Ovary (tissue), 10 donors: ENCODE measurements at places on chromosomes 5 and 9. TPM values are rescaled to one million over a fixed set of nuclear protein-coding genes. Genes with fewer than 3 reads are reported as not detected.

The TRIM14 gene
- total RNA-seq: 8.9 TPM

The ZFP62 gene
- total RNA-seq: 41.2 TPM

The PCDHGA3 gene
- 6.9 TPM for total RNA-seq

The RELL2 gene
- 1.2 TPM for total RNA-seq

The IFNB1 gene
- not detected for total RNA-seq

The GBA2 gene
- total RNA-seq: 44.5 TPM

The ROPN1L gene
- 1.9 TPM for total RNA-seq

The C1QTNF3 gene
- 5.6 TPM for total RNA-seq

The PCSK5 gene
- total RNA-seq: 40.1 TPM

The SURF4 gene
- total RNA-seq: 58.7 TPM

The CRB2 gene
- 4.6 TPM for total RNA-seq

The DCP2 gene
- total RNA-seq: 47.7 TPM

The FOXD4L3 gene
- not detected for total RNA-seq

The SLCO4C1 gene
- total RNA-seq: 0.50 TPM

- DNase-seq: no peak
Observed at GRCh38 chr9:16258708-16259107, 611.8 kb downstream of the BNC2 start.

DNA sequence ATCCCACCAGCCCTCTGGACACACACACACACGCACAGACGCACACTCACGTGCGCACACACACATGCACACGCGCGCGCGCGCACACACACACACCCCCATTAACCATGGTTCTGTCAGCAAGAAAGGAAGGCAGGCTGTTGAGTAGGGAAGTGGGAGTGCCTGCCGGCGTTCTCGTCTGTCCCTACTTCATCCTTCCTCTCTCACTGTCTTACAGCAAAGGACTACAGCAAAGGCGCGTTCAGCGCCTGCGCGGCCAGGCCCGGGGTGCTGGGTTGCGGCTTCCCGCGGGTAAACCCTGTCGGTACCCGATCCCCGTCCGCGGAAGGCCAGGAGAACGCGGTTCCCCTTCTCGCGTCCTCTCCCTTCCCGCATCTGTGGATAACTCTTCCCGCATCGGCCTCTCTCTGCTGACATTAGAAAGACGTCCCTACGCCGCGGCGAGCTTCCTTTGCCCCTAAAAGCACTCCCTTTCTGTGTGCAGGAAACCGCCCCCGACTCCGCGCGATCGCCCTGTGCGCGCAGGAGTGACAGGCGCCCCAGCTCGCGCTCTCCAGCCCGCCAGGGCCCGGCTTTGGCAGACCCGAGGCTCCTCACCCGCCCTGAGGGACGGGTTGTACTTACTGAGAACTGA is 219.2 kb downstream of the AGTPBP1 start:
- no peak for DNase-seq

DNA sequence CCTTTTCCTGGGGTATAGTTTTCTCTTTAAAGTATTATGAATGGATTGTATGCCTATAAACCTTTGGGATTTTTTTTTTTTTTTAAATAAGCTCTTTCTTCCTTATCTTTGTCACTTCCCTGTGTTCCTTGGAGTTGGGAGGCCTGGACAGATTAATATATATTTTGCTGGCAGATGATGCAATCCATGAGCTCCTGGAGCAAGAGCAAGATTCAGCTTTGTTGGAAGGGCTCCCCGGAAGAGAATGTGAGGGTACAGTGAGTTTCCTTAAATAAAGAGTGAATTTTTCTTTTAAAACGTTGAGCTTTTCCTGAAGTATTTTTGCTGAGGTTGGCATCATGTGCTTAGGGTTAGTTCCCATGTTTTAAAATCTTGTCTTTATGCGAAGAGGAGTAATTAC is 98.7 kb upstream of the SLC28A3 start:
- no peak for DNase-seq

DNA sequence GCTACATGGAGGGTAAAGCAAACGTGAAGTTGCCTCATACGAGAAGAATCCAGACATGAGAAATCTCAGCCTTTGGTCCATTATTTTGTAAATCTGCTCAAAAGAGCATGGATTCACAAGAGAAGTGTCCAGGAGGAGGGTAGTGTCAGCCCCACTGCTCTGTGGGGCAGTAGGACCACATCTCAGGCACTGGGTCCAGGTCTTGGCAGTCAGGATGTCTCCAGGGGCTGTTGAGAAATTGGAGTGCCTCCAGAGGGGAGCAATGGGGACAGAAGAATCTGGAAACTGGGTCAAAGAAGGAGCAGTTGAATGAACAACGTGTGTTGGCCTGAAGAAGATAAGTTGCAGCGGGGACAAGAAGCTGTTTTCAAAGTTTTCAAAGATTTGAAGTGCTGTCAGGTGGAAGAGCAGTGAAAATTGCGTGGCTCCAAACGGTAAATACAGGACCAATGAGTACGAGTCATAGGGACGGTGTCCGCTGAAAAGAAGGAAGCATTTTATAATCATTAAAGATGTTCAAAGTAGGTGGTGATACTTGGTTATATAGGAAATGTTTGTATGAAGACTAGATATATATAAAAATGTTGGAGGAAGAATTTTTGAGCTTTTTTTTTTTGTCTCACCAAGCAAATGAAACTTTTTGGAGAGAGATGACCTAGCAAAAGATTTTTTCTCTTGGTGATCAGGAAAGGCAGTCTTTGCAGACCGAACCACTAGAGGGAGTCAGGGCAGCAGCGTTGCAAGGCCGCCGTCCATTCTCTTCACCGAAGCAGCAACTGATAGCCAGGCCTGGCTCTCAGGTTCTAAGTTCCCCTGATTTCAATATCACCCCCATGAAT is 57.1 kb upstream of the ZBED3 start:
- peak; percentile 68 for DNase-seq

DNA sequence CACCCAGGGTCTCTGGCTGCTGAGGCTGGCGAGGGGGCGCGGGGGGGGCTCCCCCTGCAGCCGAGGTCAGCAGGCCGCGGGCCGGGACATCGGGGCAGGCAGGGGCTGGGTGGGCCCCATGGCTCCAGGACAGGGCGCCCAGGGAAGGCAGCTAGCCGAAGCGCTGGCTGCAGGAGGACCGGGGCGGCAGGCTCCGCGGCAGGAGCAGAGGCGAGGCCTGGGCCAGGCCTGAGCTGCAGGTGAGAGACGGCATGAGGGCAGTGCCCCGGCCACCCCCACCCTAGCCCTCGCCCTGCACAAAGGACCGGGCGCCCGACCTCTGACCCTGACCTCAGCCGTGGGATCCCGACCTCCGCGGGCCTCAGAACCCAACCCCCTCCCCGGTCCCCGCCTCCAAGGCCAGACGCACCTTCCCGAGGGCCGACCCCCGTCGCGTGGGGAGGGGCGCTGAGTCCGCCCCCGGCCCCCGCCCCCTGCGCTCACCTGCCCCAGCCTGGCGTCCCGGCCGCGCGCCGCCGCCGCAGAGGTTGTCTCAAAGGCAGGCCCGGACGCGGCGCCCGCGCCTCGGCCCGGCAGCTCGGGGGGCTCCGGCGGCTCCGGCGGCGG is 431 bp downstream of the RNF208 start:
- no peak for DNase-seq

GRCh38 chr9:88527618-88528017 is 7.4 kb upstream of the NXNL2 start:
- DNase-seq: no peak

DNA sequence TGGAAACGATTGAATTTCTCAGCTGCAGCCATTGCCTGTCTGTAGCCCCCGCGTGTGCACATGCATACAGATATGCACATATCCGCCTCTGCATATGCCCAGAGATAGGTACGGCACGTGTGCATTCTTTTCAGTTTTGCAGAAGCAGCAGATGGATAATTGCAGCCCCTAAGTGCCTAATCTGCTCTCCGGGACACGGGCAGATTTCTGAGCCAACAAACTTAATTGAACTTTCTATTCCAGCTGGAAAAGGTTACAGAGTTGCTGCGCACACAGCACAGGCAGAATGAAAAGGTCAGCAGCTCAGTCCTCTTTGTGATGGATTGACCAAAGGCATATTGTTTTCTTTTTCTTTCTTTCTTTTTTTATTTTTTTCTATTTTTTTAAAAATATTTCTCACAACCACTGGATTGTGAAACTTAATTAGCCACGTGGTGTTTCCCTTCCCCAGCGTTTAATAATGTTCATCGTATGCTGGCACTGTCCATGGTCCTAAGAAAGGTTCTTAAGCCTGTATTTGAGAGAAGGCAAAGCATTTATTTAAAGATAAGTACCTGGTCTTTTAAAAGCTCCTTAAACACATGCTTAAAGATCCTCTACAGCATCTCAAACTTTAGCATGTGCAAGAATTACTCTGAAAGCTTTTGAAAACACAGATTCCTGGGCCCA is 270.2 kb upstream of the BRINP1 start:
- DNase-seq: no peak

DNA sequence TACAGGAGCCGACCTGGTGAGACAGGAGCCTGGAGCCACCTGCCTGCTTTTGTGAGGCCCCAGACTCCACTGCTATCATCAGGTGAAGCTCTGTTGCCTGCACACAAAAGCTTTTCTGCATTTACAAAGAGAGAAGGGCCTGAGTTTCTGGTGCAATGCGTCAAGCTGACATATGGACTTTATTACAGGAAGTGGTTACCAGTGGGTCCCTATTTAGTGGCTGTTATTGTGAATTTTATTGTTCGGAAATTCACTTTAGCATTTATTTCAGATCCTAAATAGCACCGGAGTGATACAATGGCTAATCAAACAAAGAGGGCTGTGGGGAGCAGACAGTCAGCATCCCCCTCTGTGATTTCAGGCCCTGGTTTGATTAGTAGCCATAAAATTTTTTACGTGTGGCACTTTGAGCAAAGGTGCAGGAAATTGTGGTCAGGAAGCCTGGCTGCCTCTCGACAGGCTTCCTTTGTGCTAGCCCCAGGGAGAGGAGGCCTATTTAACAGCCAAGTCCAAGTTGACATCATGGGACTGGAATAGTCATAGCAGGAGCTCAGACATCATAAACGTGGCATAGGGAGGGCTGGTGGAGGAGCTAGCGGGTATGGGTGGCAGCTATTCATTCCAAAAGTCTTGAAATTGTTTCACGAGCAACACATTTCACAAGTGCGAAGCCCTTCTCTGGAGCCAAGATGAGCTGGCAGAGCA is 8.4 kb downstream of the TGFBI start:
- no peak for DNase-seq

- DNase-seq: no peak
Observed at GRCh38 chr9:111065414-111065813, 27.1 kb upstream of the LPAR1 start.

DNA sequence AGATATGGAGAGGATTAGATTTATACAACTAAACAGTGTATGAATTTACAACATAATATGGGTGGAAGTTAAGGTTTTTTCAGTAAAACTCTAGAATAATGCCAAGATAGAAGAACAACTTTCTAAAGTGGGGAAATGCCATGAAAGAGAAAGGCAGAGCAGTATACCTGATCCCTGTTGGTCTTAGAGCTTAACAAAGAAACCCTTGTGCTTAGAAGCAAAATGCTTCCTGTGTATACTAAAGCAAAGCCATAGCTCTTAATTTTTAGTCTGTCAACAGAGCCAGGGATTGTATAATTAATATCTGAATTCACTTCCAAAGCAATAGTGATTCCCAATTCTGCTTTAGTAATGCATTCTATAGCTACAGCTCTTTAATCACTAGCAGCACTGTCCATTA is 14.4 kb downstream of the C9orf85 start:
- DNase-seq: no peak

- DNase-seq: no peak
Observed at GRCh38 chr5:14339468-14339867, 196.3 kb downstream of the TRIO start.

DNA sequence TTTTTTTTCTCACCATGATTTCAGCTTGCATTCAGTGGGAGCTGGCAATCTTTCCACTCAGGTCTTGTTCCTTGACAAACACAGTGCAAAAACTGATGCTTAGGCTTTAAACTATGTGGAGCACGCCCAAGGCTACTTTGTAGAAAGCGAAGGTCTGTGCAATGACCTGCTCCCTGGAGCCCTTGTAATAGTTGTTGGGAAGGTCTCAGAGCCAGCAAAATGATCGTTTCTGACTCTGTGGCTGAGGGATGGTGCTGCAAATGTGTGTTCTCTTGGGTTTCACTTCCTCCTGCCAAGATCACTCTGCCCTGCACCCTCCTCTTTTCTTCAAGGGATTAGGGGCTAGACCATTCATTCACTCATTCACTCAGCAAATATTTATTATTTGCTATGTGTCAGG is 249.7 kb upstream of the MAP3K1 start:
- no peak for DNase-seq

GRCh38 chr9:127210851-127211730 is 53.5 kb upstream of the GARNL3 start:
- no peak for DNase-seq

DNA sequence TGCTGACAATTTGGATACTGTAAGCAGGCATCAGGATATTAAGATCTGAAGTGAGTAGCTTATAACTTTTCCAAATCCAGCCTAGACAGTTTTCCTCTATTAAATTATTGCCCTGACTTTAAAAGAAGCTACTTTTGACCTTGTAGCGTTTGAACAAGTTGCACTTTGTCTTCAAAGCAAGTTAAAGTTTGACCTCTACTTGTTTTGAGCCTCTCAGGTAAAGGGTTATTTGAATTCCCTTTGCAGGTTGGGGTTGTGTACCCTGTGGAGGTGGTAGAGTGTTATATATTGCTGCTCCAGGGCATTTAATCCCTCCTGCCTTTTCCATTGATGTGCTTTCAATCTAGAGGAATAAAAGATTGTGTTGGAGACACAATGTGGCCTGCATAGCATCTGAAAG is 30.1 kb downstream of the FXN start:
- DNase-seq: no peak

GRCh38 chr5:119578937-119579336 is 50.4 kb upstream of the FAM170A start:
- no peak for DNase-seq

DNA sequence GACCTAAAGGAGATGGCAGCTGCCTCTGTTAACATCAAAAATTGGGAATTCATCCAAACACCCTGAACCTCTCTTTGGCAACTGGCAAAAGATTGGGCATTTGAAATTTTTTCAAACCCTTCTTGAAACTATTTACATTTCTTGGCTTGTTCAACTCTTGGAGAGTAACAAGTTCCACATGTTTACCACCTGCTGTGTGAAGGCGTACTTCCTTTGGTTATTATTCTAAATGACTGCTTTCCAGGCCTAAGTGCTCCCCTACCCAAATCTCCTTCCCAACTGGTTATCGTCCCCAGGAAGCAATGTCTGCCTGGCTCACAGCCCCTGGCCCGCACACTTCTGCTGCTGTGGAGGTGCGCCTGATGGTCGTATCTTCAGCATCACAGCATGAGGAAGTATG is 422.7 kb downstream of the DMAC1 start:
- DNase-seq: no peak
